ENCODE measurements at places on chromosomes 16 and 17. TPM values are rescaled to one million over a fixed set of nuclear protein-coding genes. Genes with fewer than 3 reads are reported as not detected.

DNA sequence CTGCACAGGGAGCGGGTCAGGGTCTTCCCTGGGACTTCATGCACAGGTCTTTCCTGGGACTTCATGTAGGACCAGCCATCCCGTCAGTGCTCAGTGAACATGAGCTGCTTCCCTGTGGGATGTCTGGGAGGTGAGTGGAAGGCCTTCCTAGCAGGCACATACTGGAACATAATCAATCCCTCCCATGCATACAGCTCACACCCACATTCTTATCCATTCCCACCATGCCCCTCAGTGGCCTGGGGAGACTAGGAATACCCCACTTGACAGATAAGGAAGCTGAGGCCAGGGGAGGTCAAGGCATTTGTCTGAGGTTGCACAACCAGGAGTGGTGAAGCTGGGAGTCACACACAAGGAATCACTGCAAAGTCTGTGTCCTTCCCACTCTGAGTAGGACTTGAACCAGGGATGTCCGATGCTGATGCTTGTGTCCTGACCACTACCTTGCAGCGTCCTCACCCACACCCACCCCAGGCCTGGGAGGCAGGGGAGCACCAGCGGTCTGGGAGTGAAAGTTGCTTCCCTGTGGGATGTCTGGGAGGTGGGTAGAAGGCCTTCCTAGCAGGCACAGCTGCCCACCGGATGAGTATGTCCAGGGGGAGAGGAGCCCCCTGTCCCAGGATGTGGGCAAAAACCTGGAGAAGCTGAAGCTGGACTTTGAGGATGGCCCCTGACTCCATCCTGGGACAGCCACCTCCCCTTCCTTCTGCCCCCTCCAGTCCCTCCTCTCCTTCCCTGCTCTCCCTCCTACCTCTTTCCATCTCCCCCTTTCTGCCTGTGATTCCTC is 1.0 kb upstream of the NLRC5 start:
- no peak for DNase-seq

DNA sequence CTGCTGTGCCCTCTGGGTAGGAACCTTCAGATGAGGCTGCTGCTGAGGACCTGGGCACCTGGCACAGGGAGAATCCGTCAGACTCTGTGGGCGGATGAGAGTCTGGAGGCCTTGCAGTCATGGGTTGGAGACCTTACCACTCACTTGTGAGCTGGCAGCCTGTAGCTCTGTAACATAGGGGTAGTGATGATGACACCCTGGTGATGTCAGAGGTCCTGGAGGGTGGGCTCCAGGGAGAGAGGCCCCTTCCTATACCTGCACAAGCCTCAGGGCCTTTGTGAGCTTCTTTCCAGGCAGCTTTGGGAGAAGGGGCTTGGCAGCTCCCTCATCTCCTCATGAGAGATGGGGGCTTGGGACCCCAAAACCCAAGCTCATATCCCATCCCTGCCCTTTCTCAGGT is 1.6 kb downstream of the MIEF2 start:
- DNase-seq, result no peak

The TERB1 gene
- total RNA-seq, result not detected

DNA sequence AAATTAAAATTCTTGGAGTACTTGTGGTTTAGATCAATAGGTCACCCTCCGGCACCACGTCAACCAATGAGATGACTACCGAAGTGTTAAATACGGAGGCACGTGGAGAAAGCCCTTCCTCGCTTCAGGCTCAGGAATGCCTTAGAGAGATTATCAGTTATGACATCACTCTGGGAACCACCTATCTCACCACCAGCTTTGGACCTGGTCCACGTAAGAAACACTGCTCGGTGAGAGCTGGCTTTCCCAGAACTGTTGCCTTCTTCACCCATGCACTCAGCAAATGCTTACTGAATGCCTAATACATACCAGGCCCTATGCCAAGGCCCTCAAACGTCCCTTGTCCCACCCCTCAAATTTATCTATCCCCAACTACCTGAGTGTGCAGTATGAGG is 71.3 kb downstream of the SMG6 start:
- no peak for DNase-seq

GRCh38 chr17:77569846-77570564 is 388.5 kb upstream of the TNRC6C start:
- no peak for DNase-seq

The CLDN7 gene
- 24.2 TPM for total RNA-seq

DNA sequence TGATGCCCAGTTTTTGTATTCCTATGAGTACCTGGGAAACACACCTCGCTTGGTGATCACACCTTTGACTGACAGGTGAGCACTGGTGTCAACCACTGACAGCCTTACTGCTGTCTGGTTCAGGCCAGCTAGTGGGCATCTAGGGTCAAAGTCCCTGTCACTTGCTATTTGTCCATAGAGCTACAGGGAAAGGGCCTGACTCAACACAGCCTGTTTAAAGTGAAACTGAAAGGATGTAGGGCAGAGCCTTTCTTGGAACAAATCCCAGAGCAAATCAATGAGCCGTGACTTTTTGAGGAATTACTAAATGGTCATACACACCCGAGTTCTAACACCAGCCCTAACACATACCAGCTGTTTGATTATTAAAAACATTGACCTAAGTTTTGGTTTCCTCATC is 106.8 kb downstream of the DNAH9 start:
- DNase-seq, result no peak

The TPSB2 gene
- 4.4 TPM for total RNA-seq
